BJ (cell line): ENCODE measurements at places on chromosomes 2 and 18.

DNA sequence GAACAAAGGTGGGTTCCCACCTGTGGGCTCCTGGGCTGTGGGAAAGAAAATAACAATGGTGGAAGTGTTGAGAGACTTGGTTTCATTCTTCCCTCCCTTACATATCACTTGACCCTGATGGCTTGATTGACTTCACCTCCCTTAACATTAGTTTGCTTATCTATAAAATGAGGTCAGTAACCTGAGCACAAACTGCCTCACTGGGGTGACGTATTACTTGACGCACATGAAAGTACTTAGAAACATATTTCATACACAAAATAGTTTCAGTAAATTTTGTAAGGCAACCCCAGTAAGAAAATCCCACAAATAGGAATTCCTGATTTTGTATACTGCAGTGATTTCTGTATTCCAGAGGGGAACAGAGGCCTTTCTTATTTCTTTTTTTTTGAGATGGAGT is 29.4 kb upstream of the LPIN2 start:
- no peak for DNase-seq

DNA sequence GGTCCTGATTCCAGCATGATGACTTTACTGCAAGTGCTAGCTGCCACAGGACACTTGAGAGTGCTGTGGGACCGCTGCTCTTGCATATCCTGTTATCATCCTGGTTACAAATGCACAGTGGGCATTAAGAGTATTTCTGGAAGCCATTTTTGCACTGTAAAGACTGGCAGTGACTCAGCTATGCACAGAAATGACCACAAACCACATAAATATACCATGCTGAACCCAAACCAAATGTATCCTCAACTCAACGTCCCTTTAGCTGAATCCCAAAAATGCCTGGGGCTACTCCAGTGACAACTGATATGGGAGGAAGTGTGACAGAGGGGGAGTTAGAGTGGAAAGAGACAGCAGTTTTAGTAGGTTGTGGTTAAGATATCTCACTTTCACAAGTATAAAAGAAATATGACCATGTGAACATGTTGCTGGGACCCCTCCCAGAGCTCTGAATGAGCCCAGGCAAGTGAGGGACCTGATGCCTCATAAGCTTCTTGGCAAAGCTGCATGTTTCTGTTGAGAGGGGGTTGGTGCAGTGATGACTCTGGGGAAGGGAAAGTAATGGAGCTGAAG is 37.3 kb downstream of the RHBDD1 start:
- DNase-seq, result no peak

DNA sequence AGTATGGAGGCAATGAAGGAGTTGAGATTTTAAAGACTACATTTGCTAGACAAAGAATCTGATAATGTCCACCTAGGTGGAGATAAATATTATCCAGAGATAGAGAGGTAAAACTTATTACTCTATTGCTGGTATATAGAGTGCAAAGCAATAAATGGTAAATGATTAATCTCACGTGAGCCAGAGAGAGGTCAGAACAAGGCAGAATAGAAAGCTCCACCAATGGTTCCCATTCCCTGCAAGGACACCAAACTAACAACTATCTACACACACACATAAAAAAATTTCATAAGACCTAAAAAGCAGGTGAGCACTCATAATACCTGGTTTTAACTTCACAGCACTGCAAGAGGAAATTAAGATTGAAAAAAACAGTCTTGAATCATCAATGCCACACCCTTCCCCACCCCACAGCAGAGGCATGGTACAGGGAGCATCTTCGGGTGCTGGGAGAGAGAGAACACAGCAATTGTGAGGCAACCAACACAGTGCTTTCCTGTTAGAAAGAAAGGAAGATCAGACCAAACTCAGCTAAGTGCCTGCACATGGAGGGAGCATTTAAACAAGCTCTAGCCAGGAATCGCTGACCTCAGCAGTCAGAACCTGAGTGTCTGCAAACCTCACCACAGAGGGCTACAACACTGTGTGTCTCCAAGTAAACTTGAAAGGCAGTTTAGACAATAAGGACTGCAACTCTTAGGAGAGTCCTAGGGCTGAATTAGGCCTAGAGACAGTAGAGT is 1432.6 kb upstream of the TMEFF2 start:
- DNase-seq, result no peak

DNA sequence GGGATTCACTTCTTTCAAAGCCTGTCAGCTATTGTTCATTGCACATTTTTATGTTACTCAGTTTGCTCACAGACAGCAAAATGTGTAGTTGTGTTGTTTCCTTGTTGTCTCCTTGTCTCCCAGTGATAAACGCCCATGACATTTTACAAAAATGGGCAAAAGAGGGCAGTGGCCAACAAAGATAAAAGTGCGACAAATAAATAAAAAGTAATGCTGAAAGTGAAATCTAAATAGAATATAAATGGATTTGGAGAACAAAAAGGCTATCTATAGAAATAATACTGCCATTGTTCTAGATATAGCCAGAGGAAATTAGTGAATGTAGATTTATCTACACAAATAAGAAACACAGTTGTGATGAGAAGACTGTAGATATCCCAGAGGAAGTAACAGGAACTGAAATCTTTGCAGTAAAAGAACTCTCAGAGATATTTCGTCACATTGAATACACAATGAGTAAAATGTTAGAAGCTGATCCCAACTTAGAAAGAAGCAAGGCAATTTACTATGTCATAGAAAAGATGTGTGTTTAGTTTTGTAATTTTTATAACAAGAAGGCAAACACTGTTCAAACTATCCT is 1186.2 kb upstream of the FAM98A start:
- no peak for DNase-seq

- no peak for DNase-seq
Observed at GRCh38 chr2:19607400-19607799, 249.0 kb upstream of the OSR1 start.

DNA sequence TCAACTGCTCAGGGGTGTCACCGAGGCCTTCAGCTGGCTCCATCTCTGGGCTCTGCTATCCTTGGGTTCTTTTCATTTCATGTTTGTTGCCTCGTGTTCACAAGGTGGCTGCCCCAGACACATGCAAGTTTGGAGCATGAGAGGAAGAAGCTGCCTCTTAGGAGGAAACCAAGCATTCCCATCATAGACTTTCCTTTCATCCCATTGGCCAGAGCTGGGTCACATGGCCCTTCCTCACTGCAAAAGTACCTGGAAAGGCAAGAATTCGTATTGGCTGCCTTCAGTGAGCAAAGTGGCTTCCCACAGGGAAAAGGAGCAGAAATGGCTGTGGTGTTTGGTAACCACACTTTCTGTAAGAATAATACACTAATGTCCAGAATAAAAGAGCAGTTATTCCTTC is 155.7 kb upstream of the RAB12 start:
- DNase-seq, result no peak

DNA sequence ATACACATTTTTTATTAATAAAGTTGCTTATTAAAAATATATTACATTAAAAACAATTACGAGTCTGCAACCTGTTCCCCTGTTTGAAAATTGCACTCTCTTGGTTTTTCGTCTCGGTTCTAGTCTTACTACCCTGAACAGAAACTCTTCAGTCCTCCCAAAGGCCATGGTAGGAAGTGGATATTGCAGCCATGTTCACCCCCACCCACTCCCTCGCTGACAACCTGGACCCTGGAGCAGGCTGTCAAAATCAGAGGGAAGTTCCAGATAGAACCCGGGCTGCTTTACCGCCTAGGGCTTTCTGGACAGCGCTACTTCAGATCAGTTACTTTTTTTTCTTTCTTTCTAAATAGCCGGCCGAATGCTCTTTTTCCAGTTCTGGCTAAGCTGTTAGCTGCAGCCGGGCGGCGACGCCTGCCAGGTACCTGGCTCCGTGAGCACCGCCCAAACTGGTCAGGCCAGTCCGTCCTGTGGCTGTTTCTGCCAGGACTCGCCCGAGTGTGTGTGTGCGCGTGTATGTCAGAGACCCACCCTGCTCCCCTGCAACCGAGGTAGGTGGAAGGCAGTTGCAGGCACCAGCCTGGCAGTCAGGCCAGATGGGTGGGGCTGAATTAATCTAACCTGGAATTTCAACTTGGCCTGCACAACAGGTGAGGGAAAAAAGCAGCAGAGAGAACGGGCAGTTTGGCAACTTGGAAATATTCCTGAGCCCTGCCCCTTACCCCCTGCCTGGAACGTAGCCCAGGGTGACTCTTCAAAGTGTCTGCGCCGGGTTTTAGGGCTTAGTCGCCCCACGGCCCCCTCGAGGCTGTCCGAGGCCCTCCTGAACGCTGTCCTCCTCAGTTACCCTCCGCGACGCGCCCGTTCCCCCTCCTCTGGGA is 1.1 kb upstream of the TET3 start:
- DNase-seq, result no peak

DNA sequence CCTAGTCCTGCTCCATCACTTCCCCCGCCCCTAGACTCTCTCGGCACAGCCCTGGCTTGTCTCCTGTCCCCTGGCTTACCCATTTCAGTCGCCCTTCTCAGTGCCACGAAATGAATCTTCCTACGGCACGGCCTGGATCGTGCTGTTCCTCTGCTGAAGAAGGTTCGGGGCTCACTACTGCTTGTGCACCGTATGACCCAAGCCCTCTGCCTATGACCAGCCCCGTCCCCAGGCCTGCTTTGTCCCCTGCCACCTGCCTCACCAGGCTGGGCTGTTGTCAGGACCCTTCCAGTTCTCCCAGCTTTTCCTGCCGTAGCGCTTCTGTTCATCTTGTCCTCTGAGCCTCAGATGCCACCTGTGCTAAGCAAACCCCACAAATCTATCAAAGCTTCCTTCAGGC is 13.9 kb downstream of the CHMP1B start:
- no peak for DNase-seq

DNA sequence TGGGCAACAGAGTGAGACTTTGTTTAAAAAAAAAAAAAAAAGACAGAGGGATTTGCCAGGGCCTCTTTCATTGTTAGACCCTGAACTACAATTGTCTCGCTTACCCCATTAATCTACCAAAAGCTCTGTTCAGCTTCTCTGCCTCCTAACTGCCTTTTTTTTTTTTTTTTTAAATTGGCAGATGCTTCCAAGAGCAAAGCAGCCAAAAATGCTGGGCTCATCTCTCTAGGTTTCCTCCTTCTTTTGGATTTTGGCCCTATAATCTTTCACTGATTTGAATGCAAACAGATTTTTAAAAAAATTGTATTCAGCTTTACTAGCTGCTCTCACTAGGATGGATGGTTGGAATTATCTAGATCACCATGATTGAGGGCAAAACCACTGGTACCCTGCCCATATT is 33.2 kb upstream of the RAPGEF4 start:
- no peak for DNase-seq

GRCh38 chr2:23285091-23285800 is 99.7 kb upstream of the KLHL29 start:
- no peak for DNase-seq

GRCh38 chr2:14303366-14304115 is 329.0 kb upstream of the LRATD1 start:
- no peak for DNase-seq

DNA sequence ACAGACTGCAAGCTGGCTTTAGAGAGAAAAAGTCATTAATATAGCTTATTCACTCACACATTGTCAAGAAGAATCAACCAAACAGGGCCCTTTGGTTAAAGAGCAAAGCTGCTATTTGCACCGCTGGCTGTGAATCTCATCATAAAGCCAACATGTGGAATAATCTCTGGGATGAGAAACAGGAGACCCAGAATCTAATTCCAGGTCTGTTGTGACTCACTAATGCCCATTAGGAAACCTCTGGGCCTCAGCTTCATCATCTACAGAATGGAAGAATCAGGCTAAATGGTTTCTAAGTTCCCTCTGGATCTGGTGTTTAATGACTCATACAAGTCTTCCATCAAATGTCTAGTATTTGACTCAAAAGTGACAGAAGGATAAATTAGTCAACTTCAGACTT is 591.7 kb upstream of the DDX18 start:
- no peak for DNase-seq

DNA sequence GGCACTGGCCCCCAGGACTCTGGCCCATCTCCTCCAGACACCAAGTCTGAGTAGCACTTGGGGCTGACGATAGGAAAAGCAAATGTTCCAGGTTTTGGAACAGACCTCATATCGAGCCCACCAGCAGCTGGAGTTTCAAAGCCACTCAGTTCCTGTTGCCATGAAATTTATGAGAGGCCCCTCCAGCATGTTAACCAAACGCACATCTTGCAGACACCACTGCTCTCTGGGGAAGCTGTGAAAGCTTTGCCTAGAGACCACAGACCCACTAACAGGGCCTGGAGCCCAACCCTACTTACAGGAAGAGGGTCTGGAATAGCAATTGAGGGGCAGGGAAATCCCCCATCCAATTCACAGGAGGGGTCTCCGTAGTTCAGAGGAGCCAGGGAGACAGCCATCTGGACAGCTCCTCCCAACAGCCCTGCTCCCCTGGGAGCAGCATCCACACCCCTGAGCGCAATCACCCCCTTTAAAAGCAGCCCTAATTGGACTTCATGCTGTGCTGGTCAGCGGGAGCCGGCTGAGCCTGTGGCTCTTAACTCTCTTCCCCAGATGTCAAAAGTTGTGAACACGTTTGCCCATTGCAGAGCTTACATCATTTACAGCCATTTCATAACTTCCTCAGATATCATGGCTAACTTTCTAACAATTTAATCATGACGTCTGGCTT is 81.3 kb downstream of the TGFA start:
- DNase-seq, result no peak

DNA sequence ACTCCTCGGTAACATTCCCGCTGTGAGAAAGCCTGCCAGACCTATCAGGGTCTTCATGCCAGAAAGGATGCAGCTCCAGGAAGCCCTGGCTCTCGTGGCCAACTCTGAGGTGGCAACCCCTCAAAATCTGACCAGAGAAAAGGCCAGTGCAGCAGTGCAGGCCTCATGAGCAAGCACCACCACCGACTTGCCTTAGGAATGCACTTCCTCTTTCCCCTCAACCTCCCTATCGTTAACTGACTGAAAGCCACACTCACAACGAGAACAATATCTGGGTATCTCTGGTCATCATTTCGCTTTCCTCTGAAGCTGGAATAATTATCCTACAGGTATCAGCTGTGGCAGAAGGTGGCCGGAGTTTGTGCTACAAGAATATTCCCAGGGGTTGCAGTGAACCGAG is 101.4 kb upstream of the POU3F3 start:
- DNase-seq, result no peak

DNA sequence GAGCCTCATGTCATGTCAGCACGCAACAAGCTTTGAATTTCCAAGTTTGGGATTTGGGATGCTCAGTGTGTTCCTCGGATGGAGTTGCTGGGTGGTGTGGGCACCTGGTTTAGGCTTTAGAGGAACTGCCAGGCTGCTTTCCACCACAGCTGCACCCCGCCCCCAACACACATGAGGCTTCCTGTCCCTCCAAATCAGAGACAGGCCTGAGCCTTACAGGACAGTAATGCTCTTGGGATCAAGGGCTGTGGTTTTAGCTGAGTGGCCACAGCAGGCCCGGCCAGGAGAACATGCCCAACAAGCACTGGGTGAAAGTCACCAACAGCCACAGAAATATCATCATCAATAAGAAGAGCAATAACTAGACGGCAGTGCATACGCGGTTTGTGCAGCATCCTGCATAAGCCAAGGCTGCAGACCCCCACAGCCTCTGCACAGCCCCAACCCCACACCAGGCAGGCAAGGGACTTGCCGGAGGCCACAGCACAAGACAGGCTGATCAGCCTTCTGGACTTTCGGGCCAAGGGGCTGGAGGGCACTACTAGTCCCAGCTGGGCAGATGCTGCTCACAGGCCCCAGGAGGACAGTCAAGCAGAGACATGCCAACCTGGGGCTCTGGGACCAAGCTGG is 29.7 kb upstream of the GPC1 start:
- no peak for DNase-seq
